ENCODE measurements at places on chromosomes 11 and 22.

DNA sequence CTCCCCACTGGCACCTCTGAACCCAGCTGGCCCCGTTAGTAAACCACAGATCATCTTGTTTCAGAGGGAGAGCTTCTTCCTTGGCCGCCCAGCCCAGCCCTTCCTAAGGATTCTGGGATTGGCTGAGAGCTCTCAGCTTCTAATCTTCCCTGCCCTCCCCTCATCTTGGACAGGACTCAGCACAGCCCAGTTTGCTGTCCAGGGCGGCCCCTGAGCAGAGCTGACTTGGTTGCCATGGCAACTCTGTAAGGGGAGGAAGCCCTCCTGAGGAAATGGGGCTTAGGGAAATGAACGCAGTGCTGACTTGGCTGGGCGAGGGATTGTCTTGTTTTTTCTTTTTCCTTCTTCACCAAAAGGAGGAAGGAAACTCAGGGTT, 4.6 kb downstream of the APOL4 start:
- DNase-seq = no peak

- peak; percentile 61 for DNase-seq
Observed at GRCh38 chr11:12281571-12282478, 95.5 kb upstream of the PARVA start.

DNA sequence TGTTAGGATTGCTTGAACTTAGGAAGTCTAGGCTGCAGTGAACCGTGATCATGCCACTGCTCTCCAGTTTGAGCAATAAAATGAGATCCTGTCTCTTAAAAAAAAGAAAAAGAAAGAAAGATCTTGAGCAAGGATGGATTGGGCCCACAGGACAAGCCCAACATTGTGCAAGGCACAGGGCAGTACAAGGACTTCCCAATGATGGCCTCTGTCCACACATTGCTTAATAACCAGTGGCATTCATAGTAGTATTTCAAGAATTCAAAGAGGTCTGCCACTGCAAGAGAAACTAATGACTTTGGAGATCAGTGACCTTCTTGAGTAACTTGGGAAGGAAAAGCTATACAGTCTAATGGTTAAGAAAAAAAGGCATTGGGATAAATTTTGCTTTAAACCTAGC, 44.6 kb downstream of the SEZ6L start:
- no peak for DNase-seq

- no peak for DNase-seq
Observed at GRCh38 chr22:30871391-30872284, 96.9 kb downstream of the MORC2 start.

GRCh38 chr11:114141863-114142580, 82.5 kb downstream of the ZBTB16 start:
- no peak for DNase-seq

DNA sequence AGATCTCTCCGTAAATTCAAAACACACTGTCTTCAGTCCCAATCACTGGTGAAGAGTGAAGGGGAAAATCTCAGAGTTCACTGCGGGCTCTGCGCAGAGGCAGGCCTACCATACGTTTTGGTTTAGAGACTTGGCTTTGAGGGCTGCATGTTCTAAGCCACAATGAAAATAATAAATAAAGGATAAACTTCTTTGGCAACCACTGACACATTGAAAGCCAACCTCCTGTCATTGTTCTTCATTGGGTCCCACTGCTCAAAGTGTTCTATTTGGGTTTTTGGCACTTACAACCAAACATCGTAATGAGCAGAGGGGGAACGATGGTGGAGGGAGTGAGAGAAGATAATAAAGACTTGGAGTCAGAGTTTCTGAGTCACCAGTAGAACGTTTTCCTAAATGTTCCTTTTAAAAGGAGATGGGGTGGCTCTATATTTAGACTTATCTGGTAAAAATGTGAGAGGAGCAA, 472.9 kb downstream of the SOX6 start:
- no peak for DNase-seq

DNA sequence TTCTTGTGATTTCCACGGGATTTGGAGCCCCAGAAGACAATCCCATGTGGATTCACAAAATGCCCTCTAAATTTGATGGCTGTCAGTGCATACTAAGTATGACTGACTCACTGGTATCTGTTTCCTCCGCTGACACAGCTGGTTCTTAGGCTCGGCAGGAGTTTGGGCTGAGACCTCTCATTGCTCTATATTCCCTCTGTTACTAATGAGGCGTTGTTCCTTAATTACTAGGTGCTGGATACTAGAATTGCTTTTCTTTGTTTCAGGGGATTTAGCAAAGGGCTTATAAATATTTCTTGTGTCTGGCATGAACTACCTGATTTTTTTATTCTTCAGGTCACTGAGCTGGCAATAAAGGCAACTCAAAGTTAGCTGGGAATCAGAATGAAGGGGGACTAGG, 53.2 kb upstream of the EHF start:
- no peak for DNase-seq

- no peak for DNase-seq
Observed at GRCh38 chr22:37669586-37669985, 5.8 kb upstream of the LGALS1 start.

GRCh38 chr22:36734171-36735058, 30.9 kb upstream of the CACNG2 start:
- no peak for DNase-seq

- DNase-seq = no peak
Observed at GRCh38 chr11:131907371-131907770, 537.0 kb downstream of the NTM start.

- DNase-seq = no peak
Observed at GRCh38 chr11:99555486-99555885, 534.7 kb downstream of the CNTN5 start.

DNA sequence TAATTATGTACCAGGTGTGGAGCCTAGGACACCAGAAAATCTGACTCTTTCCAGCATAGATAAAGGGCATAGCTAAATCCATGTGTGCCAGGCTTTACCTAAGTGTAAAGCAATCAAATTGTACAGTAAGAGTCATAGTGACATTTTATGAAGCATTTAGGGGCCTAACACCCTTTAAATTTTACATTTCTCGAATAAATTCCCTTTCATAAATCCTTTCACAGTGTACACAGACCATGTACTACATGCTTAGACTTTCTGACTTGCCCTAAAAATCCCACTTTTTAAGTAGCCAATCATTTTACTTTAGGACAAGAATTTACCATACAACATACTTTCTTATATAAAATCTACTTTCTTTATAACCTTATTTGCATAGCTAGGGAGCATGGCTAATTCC, 727.6 kb upstream of the LUZP2 start:
- no peak for DNase-seq

GRCh38 chr11:117876059-117876340, 458 bp downstream of the FXYD6 start:
- no peak for DNase-seq

GRCh38 chr11:102112509-102112821, 2.2 kb downstream of the YAP1 start:
- DNase-seq = no peak

- peak; percentile 77 for DNase-seq
Observed at GRCh38 chr11:65420979-65421793, 1.4 kb upstream of the NEAT1 start.

All from stimulated activated CD8-positive, alpha-beta memory T cell treated with anti-CD3 and anti-CD28 coated beads, Interleukin-4, amount 100 ng/mL, for 24 hours (primary cell).